ENCODE measurements at places on chromosomes 3 and 15. TPM values are rescaled to one million over a fixed set of nuclear protein-coding genes. Genes with fewer than 3 reads are reported as not detected.

The TMC3 gene
- total RNA-seq: not detected

The POPDC2 gene
- 2.0 TPM for total RNA-seq

The ACKR2 gene
- 2.7 TPM for total RNA-seq

The CAPN3 gene
- total RNA-seq: 4.5 TPM

The NMB gene
- total RNA-seq: 3.7 TPM

The RTP1 gene
- not detected for total RNA-seq

The LYSMD4 gene
- total RNA-seq: 13.0 TPM

The DNAJA4 gene
- 39.7 TPM for total RNA-seq

The SPTBN5 gene
- 4.7 TPM for total RNA-seq

The PLSCR5 gene
- not detected for total RNA-seq

The CHRM5 gene
- not detected for total RNA-seq

The PCOLCE2 gene
- total RNA-seq: not detected

The TM6SF1 gene
- total RNA-seq: 15.9 TPM

The MST1 gene
- total RNA-seq: 9.3 TPM

The GRM7 gene
- total RNA-seq: not detected

The LRRC49 gene
- not detected for total RNA-seq

The IQCF5 gene
- not detected for total RNA-seq

The KCNAB1 gene
- 0.12 TPM for total RNA-seq

The ZMAT3 gene
- 32.9 TPM for total RNA-seq

The TNFSF10 gene
- 362 TPM for total RNA-seq

The CD96 gene
- 287 TPM for total RNA-seq

The NR1I2 gene
- total RNA-seq: not detected

The CCR8 gene
- 11.3 TPM for total RNA-seq

The IL5RA gene
- not detected for total RNA-seq

The FEZF2 gene
- total RNA-seq: not detected

The FYCO1 gene
- total RNA-seq: 24.7 TPM

The ATP1B3 gene
- 115 TPM for total RNA-seq

The CCDC80 gene
- 0.44 TPM for total RNA-seq

The CAMK2N2 gene
- total RNA-seq: 0.20 TPM

The PTX3 gene
- total RNA-seq: not detected

The ADAMTS17 gene
- 2.1 TPM for total RNA-seq

The TP63 gene
- 1.0 TPM for total RNA-seq

The ILDR1 gene
- total RNA-seq: 0.37 TPM

The C2CD4B gene
- total RNA-seq: 0.17 TPM

The IL17RE gene
- 2.4 TPM for total RNA-seq

The SNX22 gene
- 0.51 TPM for total RNA-seq

The ASB14 gene
- not detected for total RNA-seq

The PDZRN3 gene
- total RNA-seq: not detected

The SLC24A5 gene
- not detected for total RNA-seq

The CYP1A1 gene
- total RNA-seq: 0.46 TPM

The GABRB3 gene
- not detected for total RNA-seq

The CP gene
- total RNA-seq: not detected

The RETNLB gene
- total RNA-seq: not detected

The GOLGA6B gene
- not detected for total RNA-seq

The GNB4 gene
- total RNA-seq: 15.4 TPM

The HIGD2B gene
- total RNA-seq: 0.20 TPM

The ROPN1 gene
- not detected for total RNA-seq

The LZTFL1 gene
- 7.6 TPM for total RNA-seq

The ERICH6 gene
- total RNA-seq: not detected

The TM2D3 gene
- 44.4 TPM for total RNA-seq

The SKOR1 gene
- total RNA-seq: 0.22 TPM
